ENCODE measurements at places on chromosomes 2 and 18. TPM values are rescaled to one million over a fixed set of nuclear protein-coding genes. Genes with fewer than 3 reads are reported as not detected.
A peak's percentile ranks its signal among the peaks of the same experiment; 100 is the strongest.

SERPINB10 gene
- not detected for total RNA-seq

GPN1 gene
- total RNA-seq, result 78.6 TPM

BCL11A gene
- 29.7 TPM for total RNA-seq

DNA sequence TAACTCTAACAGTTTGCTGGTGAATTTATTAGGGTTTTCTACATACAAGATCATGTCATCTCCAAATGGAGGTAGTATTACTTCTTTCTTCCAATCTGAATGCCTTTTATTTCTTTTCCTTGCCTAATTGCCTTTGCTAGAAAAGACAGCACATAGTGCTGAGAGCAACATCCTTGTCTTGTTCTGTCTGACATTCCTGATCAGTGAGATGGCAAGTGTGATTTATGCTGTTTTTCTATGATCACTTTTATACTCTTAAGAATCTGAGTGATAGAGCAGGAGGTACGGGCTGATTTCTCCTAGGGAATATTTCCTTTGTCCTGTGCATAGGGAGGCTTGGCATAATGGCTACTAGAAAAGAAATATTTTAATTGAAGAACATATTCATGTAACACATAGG is 17.3 kb downstream of the LYPD6B start:
- no peak overlapping the region for H3K27ac ChIP-seq
- H3K27me3 ChIP-seq, result no peaks in the 10 kb centered on the region
- no peaks in the 10 kb centered on the region for H3K36me3 ChIP-seq
- no peaks in the 10 kb centered on the region for H3K4me1 ChIP-seq
- no peak overlapping the region for H3K4me3 ChIP-seq

GRCh38 chr2:106551417-106552130 is 64.4 kb downstream of the CD8B2 start:
- H3K4me3 ChIP-seq, result no peak overlapping the region
- H3K27me3 ChIP-seq, result no peaks in the 10 kb centered on the region
- H3K27ac ChIP-seq, result no peak overlapping the region
- no peaks in the 10 kb centered on the region for H3K36me3 ChIP-seq
- no peak for DNase-seq
- H3K4me1 ChIP-seq, result no peaks in the 10 kb centered on the region

- no peak for DNase-seq
- no peaks in the 10 kb centered on the region for H3K36me3 ChIP-seq
- no peaks in the 10 kb centered on the region for H3K27me3 ChIP-seq
- H3K4me3 ChIP-seq, result no peak overlapping the region
- H3K27ac ChIP-seq, result no peak overlapping the region
- H3K4me1 ChIP-seq, result no peaks in the 10 kb centered on the region
These were observed 14.7 kb downstream of the CYP27A1 start for GRCh38 chr2:218796691-218797090.

DNA sequence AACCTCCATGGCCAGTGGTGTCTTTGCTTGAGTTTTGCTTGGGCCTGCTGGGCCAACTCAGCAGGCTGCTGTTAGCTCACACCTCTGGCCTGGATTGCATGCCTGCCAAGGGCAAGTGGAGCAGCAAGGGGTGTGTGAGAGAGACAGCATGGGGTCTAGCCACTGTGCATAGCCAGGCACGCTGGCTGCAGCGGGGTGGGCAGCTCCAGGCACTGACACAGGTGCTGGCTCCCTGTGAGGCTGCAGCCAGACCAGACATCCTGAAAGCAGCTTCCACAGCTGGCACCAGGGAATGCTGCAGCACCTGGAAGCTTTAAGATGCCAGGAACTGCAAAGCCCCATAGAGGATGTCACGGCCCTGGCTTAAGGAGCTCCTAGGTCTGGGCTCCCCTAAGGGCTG is 376.4 kb upstream of the VWC2L start:
- no peaks in the 10 kb centered on the region for H3K27me3 ChIP-seq
- H3K4me1 ChIP-seq, result no peaks in the 10 kb centered on the region
- H3K36me3 ChIP-seq, result no peaks in the 10 kb centered on the region
- no peak overlapping the region for H3K4me3 ChIP-seq
- DNase-seq, result no peak

DNA sequence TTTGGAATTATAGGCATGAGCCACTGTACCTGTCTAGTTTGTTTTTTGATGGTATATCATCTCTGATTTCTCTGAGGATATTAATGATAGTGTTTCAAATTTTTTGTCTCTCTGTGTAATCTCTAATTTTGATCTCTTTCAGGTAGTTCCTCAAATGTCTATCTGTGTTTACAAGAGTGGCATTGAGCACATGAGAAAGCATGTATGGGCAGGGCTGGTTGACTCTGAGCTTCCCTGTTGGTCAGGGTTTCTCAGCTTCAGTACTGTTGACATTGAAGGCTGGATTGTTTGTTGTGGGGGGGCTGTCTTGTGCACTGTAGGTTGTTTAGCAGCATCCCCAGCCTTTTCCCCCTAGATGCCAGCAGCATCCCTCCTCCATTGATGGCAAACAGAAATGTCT is 79.9 kb downstream of the TMEM247 start:
- no peaks in the 10 kb centered on the region for H3K27me3 ChIP-seq
- H3K27ac ChIP-seq, result no peak overlapping the region
- H3K4me3 ChIP-seq, result no peak overlapping the region

DNA sequence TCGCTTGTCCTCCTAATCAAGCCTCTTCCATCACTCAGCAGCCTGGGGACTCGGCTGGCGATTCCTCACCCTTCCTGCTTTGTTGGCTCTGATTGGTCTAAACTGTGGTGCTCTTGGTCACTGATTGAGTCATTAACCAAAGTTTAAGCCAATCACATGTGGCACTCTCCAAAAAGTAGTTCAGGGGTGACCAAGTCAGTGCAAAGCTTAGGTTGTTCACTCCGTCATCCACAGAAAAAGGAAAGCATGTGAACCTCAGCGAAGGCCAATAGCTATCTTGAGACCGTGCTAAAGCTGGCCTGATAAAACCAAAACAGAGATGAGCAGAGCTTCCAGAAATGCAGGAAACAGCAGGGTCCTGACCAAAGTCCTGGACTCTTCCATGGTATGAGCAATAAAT is 4.9 kb downstream of the ALPK2 start:
- no peaks in the 10 kb centered on the region for H3K27me3 ChIP-seq
- H3K4me1 ChIP-seq, result 0 out of 2 replicates have a peak, but pooled peaks cover 2% of the 10 kb centered on the region
- H3K4me3 ChIP-seq, result no peak overlapping the region
- no peak for DNase-seq

DNA sequence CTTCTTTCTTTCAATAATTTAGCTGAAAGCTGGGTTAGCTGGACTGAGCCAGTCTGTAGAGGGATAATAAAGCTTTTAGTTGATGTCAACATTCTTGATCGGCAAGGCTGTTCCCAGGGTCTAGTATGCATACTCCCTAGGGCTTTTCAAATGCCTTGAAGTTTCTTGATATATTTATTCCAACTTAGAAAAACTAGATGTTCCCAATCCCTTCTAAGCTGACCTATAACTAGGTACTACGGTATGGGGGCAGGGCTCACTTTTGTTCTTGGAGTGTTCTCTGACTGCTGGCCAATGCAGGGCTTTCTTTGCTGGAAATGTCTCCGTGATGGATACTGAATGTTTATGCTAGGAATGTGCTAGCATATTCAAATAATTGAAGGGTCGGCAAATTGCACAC is 258.6 kb upstream of the TANK start:
- no peaks in the 10 kb centered on the region for H3K36me3 ChIP-seq
- no peak overlapping the region for H3K27ac ChIP-seq
- no peak for DNase-seq
- H3K27me3 ChIP-seq, result no peaks in the 10 kb centered on the region
- H3K4me1 ChIP-seq, result no peaks in the 10 kb centered on the region
- no peak overlapping the region for H3K4me3 ChIP-seq

DNA sequence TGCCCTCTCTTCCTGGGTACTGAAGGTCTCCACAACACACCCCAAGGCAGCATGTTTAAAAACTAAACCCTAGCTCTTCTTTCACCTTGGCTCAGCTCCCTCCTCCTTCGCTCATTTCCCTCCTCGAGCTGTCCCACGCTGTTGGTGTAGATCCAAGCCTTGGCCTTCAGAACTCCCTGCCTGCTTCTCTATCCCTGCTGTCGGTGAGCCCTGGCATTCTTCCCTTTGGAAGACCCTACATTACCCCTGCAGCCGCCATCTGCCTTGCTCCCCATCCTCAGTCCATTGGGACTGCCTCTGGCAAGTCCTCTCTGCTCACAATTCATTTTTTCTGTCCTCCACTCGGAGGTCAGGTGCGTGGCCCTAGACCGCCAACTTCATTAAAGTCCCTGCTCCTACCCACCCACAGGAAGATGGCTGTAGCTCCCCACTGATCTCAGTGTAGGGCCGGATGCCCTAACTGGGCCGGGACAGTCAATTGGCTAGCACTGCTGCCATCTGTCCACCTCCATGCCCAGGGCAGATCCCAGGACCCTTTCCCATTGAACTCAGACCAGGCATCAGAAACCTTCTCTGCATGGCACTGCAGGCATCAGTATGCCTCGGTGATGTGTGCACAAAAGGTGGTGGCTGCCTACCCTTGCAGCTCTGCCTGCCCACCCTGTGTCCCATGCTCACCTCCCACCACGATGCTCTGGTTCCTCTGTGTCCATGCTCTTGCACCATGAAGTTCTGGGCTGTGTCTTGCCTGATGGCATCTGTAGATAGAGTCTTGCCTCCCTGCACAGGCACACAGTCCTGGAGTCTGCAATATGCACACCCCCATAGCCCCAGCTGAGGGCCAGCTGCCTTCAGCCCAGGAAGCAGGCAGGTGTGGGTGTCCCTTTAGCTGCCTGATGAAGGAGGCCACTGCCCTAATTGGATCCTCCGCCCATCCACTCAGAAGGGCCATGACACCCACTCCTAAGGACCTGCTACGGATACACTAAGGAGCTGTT is 5.7 kb downstream of the AMER3 start:
- H3K4me3 ChIP-seq, result no peak overlapping the region
- H3K4me1 ChIP-seq, result no peaks in the 10 kb centered on the region
- DNase-seq, result no peak
- H3K27ac ChIP-seq, result no peak overlapping the region
- H3K27me3 ChIP-seq, result peaks cover 15% of the 10 kb centered on the region

DNA sequence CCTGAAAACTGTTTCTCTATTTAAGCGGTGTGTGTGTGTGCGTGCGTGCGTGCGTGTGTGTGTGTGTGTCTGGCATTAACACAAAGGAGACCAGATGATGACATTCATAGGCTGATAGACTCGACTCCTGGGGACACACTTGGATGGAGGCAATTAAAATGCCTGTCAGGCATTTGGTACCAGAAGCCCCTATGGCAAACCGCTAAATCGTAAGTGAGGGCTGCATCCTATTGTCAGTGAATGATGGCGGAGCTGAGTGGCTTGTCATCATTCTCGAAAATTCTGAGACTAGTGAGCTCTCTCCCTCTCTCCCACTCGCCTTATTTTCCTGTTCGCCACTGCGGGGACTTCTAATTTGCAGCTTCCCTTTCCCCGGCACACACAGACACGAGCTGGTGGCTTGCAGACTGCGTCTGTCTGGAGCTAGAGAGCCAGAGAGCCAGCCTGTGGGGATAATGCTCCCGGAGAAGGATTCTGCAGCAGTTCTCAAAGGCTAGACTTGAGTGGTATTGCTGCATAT is 155.4 kb downstream of the MAP2 start:
- H3K36me3 ChIP-seq, result peaks cover 4% of the 10 kb centered on the region
- H3K4me1 ChIP-seq, result peaks cover 25% of the 10 kb centered on the region
- peak; percentile 82 for DNase-seq
- H3K27ac ChIP-seq, result peak overlapping the region; percentile 61
- peak overlapping the region; percentile 58 for H3K4me3 ChIP-seq

DNA sequence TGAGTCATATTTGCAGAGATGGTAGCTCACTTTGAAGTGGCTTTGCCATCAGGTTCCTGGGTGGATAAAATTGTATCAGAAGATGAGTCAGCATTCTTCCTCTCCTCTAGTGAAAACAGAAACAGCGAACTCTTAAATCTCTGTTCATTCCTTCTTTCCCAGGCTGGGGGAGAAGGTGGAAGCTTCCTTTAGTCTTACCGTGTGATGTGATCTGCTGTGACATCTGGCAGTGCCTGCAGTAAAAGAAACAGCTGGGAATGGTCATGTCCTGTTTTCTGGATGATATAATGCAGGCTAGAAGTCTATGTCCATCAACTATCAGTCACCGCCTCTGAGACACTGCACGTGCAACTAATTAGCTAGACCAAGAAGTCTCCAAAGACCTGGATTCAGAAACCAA is 171.6 kb downstream of the VAPA start:
- no peaks in the 10 kb centered on the region for H3K4me1 ChIP-seq
- H3K36me3 ChIP-seq, result no peaks in the 10 kb centered on the region
- H3K27ac ChIP-seq, result no peak overlapping the region
- no peak overlapping the region for H3K4me3 ChIP-seq
- no peak for DNase-seq

DNA sequence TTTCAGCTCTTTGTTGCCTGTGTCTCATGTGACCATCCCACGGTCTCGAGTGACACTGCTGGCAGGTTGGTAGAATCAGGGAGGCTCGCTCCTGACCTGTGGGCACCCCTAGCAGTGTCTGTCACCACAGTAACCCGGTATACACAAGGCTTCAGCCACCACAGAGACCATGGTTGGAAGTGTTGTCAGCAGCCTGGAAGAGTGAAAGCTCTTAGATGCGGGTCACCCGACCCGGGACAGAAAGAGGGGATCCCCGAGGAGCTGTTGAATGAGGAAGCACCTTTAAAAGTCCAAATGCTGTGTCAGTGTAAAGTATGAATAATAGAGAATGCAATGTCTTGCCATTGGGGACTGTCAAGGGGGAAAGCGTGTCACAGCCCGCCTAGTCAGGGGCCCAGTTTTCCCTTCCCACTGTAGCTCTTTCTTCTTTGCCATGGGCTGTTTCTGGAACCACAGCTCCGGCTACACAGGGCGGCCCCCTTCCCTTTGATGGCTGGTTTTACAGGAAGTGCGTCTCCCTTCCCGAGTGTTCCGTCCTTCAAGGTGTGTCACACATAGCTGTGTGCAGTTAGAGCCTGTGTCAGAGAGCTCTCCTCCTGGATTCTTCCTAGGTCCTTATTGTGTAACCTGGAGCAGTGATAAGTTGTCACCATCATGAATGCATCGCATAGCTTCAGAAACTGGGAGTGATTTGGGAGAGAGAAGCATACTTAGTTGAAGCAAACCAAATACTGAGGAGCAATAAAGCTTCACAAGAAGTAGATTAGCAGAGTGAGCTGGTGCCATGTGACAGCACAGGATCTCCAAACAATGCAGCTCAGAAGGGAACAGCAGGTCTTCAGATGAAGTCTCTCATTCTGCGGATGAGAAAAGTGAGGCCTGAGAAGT is 81.4 kb downstream of the MTCL1 start:
- no peaks in the 10 kb centered on the region for H3K27me3 ChIP-seq
- H3K27ac ChIP-seq, result no peak overlapping the region
- H3K4me3 ChIP-seq, result no peak overlapping the region

DNA sequence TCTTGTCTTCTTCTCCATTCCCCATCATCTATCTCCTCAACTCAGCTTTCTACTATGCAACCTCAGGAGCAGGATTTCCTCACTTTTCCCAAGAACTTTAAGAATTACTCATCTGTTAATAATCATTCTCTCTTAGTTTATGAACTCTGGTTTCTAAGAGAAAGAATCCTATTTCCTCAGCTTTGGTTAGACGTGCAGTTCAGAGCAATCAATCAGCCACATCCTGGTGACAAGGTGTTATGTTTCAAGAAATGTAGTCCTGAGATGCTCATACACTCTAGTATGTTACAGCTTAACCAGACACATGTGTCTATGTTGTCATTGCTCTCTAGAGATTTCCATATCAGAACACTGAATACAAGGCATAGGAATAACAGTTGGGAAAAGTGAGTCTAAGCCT is 277.9 kb downstream of the MBD2 start:
- no peak overlapping the region for H3K4me3 ChIP-seq
- no peaks in the 10 kb centered on the region for H3K4me1 ChIP-seq
- no peaks in the 10 kb centered on the region for H3K36me3 ChIP-seq
- DNase-seq, result no peak
- H3K27ac ChIP-seq, result no peak overlapping the region
- no peaks in the 10 kb centered on the region for H3K27me3 ChIP-seq

All from SJCRH30 (cell line).